Mesenteric fat pad (tissue), 1 donor: ENCODE measurements at places on chromosomes 1 and 21. TPM values are rescaled to one million over a fixed set of nuclear protein-coding genes. Genes with fewer than 3 reads are reported as not detected.
A peak's percentile ranks its signal among the peaks of the same experiment; 100 is the strongest.

DNA sequence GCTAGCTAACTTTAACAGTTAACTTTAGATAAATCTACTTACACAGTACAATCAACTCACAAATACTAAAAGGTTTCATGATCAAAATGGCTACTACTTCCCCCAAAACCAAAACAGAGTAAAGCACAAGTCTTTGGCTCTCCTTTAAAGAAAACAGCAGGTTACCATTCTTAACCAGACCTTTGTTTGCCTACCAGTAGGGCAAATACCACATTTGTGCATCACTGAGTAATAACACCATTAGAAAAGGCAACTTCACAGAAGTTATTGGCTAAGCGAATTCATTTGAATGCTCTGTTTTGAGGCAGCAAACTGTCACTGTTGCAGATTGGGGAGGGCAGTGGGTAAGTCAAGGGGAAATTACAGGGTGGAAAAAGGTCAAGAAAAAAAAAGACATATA is 17.3 kb upstream of the SERPINC1 start:
- no peak for DNase-seq

GRCh38 chr1:248730507-248731335 is 24.8 kb downstream of the LYPD8 start:
- no peak for DNase-seq

- DNase-seq, result no peak
Measured at GRCh38 chr1:117017648-117018047, 16.1 kb downstream of the CD101 start.

GRCh38 chr1:21801100-21801499 is 11.0 kb upstream of the LDLRAD2 start:
- DNase-seq, result no peak

- no peak for DNase-seq
Measured at GRCh38 chr1:53687901-53688300, 51.1 kb downstream of the GLIS1 start.

- DNase-seq, result no peak
Measured at GRCh38 chr1:246142320-246142893, 364.7 kb downstream of the SMYD3 start.

- no peak for DNase-seq
Measured at GRCh38 chr1:227775841-227776240, 39.6 kb upstream of the PRSS38 start.

- peak; percentile 80 for DNase-seq
Measured at GRCh38 chr1:24898909-24899439, 31.1 kb downstream of the RUNX3 start.

- DNase-seq, result no peak
Measured at GRCh38 chr1:23793018-23793781, 2.3 kb downstream of the LYPLA2 start.

DNA sequence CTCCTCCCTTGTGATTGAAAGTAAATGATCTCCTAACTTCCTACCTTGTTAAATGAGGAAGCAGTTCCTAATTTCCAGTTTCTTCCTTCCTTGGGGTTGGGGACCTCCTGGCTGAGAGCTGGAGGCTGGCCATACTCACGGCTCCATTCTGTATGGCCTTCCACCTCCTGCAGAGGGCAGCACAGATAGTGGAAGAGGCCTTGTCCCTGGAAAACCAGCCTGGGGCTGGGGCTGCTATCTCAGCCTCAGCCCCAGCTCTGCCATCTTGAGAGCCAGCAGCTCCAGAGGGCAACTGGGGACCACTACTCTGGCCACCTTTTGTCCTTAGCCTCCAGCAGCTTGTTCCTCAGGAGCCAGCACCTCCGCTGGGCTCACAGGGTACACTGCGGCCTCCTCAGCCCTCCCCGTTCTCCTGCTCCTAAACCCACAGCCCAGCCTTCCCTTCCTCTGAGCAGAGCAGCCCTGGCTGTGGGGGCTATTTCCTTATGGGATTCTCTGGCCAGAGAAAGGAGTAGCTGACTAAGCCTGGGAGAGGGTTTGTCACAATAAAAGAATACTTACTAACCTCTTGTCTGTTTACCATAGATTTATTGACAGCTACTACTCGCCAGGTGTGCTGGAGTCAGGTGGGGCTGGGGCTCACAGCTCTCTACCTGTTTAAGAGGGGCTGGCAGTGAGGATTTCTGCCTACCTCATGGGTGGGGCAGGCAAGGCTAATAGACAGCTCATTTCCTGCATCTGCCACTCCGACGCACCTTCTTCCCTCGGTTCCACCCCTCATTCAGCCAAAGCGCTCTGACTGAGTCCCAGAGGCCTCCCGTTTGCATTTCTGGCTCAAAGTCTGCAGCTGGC is 6.3 kb downstream of the TMEM234 start:
- no peak for DNase-seq

DNA sequence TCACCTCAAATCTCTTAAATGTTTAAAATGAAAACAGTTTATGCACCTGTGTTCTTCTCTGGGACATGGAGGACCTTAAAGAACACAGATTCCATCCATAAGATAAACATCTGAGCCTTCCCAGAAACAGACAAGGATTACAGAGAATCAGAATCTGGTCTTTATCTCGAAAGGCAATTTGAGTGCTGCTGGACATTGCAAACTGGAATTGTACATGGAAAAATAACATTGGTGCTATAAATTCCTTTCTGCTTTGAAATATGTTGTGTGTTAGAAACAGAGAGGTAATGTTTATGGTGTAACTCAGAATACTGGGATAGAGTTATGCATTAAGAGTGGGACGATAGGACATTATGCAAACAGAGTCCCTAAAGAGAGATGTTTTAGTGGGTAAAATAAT is 6.6 kb upstream of the DDR2 start:
- no peak for DNase-seq

DNA sequence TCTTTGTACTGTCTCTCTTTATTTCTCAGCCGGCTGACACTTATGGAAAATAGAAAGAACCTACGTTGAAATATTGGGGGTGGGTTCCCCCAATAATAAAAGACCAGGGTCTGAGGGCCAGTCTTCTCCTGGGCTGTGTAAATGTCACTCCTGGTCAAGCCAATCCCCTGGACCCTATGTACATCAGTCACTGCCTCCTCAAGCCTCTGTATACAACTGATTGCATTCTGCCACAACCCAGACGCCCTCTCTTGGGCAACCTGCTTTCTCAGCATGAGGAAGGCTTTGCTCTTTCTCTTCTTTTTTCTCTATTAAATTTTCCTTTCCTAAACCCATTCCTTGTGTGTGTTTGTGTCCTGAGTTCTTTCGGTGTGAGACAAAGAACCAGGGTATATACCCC is 84.1 kb upstream of the SERBP1 start:
- no peak for DNase-seq

DNA sequence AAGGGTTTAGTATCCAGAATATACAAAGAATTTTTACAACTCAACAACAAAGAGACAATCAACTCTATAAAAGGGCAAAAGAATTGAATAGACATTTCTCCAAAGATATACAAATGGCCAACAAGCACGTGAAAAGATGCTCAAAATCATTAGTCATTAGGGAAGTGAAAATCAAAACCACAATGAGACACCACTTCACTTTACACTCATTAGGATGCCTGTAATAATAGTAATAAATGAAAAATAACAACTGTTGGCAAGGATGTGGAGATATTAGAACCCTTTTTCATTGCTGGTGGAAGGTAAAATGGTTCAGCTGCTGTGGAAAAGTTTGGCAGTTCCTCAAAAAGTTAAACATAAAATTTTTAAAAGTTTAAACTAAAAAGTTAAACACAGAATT is 7.0 kb upstream of the ABCD3 start:
- DNase-seq, result no peak

DNA sequence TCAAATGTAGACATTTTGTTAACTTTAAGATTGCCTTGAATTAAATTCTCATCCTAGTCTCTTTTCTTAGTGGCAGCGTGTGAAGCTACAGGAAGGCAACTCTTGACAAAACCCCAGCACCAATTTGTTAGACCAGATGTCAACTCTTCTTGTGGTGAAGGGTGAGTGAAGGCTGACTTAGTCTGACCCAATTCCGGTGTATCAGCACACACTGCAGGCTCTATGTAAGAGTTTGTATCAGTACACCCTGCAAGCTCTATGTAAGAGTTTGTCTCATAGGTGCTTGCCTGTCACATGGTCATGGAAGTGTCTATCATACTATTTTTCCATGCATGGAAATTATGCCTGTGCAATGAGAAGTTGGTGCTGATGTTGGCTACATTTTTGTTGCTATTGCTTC is 16.8 kb downstream of the CR2 start:
- no peak for DNase-seq

CFAP74 gene
- not detected for total RNA-seq

MYBPH gene
- 0.22 TPM for total RNA-seq

LIPI gene
- not detected for total RNA-seq

KRTAP19-3 gene
- total RNA-seq, result not detected

GLUL gene
- total RNA-seq, result 5,065 TPM

PYGO2 gene
- 22.2 TPM for total RNA-seq
